ENCODE measurements at places on chromosomes 4 and X.

DNA sequence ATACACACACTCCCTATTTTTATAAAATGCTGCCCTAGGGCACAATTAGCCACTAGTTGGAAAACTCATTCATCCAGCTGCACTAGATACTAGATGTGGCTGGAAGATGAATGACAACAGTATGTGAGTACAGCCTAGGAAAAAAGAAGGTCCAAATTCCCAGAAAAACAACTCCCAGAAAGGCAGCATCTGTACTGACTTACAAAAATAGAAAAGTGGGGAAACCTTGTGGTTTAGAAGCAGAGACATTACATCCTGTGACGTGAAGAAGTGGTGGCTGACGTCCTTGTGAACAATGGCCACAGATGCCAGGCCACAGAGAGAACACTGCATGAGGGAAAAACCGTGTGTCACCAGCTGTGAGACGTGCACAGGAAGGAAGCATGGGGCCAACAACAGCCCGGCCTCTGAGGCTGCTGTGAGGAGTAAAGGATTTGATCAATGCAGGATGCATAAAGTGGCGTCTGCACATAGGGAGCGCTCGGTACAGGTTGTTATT, 81.2 kb downstream of the SPRY1 start:
- DNase-seq = no peak

GRCh38 chr4:72016011-72016410, 15.8 kb upstream of the NPFFR2 start:
- DNase-seq = no peak

DNA sequence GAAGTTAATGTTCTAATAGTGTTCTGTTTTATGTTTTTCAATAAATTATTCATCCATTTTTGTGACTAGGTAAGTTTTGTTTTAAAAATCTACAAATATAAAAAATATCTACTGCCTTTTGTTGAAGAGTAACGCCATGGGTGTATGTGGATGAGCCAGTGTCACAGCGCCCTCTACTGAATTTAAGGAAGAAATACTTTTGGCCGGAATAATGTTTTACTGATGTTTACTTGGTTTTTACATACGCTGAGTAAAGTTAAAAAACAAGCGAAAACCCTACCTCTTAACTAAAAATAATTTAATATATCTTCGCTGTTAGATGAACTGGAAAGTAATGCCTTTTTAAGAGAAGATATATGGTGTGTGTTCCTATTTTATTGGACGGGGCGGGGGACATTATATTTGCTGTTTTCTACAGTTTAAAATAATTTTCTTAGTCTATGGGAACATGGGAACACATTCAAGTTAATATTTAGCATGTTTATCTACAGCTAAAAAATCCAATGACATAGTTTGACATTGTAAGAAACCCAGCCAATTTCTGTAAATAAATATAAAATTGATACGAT, 86.1 kb downstream of the CPE start:
- peak; percentile 46 for DNase-seq

GRCh38 chrX:67614423-67614822, 70.6 kb downstream of the AR start:
- DNase-seq = no peak

GRCh38 chr4:106017975-106018374, 122.7 kb downstream of the NPNT start:
- DNase-seq = no peak

DNA sequence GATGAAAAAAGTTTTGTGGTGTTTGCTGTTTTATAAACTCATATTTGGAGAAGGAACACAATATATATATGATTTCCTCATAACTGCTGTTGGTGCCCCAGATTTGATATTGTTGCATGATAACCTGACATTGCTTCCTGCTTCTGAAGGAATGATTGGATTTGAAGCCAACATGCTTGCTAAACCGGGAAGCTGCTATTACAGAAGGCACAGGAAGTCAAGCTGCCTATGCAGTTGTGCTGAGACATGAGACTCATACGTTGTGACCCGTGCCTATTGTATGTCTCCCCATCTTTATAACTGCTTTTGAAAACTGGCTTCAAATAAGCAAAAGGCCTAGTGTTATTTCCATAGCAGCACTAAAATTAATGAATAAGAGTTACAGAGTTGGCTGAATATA, 32.9 kb downstream of the GAB1 start:
- no peak for DNase-seq

- DNase-seq = no peak
These were observed 101.2 kb downstream of the TRAPPC11 start for GRCh38 chr4:183760326-183760725.

DNA sequence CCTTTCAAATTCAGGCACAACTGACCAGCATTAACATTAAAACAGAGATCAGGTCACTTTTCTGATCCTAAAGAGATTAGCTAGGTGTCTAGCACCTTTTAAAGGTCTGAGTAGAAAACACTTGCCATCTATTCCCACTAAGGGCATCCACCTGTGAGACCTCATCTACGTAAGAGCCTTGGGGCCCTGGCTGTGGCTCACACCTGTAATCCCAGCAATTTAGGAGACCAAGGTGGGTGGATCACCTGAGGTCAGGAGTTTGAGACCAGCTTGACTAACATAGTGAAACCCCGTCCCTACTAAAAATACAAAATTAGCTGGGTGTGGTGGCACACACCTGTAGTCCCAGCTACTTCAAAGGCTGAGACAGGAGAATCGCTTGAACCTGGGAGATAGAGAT, 11.8 kb downstream of the TBC1D9 start:
- DNase-seq = no peak

DNA sequence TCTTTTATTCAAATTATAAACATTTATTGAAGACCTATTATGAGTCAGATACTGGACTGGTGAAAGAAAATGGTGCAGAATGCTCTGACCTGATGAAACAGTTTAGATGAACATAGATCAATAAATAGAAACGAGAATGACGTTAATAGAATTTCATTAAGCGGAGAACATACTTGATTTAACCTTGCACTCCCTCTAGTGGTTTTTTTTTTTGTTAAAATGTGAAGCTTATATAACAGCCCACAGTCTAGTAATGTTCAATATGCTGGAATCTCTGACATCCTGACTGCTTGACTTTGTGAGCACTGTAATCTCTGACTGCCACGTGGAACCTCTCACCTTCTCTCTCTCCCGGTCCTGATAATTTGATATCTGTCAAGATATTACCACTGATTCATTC, 32.3 kb downstream of the HDAC8 start:
- no peak for DNase-seq

- peak; percentile 96 for DNase-seq
These were observed at the start of gene PRAF2 for GRCh38 chrX:49073601-49074575. TSS of gene PRAF2 (minus strand) at chrX:49074002. CDS start at chrX:49073987, 15 bp downstream.

DNA sequence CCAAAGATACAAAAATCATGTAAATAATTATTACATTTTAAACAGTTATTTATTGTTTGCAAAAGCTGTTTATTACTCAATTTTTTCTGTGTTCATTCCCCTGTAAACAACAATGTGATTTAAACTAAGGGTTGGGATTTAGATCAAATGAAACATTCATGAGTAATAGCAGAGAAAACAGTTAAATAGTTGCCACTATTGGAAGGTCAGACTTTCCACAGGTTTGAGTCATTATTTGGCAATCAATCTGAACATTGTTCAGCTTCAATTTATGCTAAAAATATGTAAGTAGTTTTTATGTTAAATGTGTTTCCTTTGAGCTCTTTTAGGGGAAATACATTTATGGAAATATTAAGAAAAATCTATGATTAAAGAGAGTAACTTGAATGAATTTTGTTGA, 144.9 kb downstream of the STIM2 start:
- DNase-seq = no peak

DNA sequence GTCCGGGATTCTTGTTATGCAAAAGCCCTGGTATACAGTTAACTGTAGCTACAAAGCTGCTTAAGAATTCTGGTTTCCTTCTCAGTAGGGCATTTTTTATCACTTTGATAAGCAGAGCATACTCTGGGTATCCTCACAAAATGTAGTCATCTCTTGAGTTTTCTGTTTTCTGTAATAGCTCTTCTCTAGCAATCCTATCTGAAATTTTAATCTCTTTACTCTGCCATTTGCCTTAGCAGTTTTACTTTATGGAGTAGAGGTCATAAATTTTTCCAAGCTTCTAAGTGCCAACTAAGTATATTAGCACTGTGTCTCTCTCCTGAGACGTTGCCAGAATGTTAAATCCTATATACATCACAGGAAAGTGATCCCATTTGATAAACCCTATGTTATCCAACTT, 28.0 kb upstream of the BANK1 start:
- DNase-seq = no peak

- no peak for DNase-seq
These were observed 30.2 kb downstream of the SPINK2 start for GRCh38 chr4:56791316-56791715.

- DNase-seq = no peak
These were observed 167.8 kb upstream of the PCDH18 start for GRCh38 chr4:137700072-137700471.

DNA sequence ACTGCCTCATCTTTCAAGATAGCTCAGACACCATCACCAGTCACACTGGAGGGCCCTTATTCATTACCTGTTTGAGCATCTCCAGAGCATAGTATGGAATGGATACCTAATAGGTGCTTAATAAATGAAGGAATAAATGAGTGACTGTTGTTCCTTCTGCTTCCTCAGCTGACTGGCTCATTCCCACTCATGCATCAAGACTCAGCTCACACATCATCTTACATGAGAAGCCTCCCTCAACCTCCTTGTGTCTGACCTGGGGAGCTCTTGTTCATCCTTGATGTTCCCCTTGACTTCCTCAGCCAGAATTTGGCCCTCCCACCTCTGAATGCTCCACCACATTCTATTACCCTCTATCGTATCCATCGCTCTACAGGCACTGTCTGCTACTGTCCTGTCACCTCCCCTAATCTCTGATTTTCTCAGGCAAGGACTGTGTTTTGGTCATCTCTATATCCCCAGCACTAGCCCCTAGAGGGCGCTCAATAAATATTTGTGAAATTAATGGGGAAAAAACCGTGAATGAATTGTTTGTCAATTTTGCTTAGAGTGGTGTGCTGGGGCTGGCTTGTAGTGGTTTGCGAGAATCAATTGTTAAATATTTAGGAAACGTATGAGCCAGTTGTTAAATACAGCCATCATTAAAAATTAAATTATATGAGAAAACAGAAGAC, 88.3 kb downstream of the NHSL2 start:
- DNase-seq = peak; percentile 51

GRCh38 chr4:6715704-6716017, 313 bp upstream of the BLOC1S4 start:
- no peak for DNase-seq

DNA sequence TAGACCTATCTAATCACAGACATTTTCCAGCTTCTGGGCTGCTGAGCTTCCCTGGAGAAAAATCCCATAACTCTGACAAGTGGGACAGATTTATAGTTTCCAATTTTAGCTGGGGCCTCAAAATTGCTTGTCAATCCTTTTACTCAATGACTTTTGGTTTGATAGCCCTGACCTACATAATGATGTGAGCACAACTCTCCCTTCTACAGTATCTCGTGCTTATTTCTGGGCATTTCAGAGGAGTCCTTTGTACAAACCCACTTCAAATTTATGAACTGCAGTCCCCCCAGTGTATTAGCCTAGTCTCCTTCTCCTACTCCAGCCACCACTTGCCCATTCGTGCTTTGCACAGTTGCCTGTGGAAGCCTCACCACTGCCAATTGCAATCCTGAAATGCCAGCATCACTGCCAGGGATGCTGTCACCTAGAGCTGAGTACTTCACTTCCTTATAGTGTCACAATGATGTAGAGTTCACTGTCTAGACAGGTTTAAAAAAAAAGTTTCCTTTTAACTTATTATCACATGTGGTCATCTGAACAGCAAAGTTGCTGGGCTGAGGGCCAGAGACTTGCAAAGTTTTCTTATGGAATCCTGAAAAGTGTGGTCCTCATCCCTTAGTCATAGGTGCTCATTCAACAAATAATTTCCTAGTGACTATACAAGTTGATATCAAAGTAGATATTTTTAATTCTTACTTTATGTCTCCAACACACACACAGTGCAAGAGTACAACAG, 21.2 kb downstream of the TRAM1L1 start:
- DNase-seq = no peak

- DNase-seq = no peak
These were observed 35.1 kb upstream of the NR3C2 start for GRCh38 chr4:148477276-148477675.

All from H7 (cell line).